Inflammatory macrophage treated with lipopolysaccharide for 4 hours (primary cell): ENCODE measurements at places on chromosomes 6 and 20.

DNA sequence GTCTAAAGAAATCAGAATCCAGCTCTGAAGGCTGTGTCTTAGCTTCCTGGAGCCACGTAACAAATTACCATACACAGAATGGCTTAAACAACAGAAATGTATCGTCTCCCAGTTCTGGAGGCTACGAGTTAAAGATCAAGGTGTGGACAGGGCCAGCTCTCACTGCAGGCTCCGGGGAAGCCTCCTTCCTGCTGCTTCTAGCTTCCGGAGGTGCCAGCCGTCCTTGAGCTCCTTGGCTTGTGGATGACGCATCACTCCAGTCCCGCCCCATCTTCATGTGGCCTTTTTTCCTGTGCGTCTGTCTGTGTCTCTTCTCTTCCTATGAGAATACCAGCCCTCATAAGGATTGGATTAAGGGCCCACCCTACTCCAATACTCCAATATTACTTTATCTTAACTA lies 319.1 kb upstream of the QKI start:
- no peak for DNase-seq

DNA sequence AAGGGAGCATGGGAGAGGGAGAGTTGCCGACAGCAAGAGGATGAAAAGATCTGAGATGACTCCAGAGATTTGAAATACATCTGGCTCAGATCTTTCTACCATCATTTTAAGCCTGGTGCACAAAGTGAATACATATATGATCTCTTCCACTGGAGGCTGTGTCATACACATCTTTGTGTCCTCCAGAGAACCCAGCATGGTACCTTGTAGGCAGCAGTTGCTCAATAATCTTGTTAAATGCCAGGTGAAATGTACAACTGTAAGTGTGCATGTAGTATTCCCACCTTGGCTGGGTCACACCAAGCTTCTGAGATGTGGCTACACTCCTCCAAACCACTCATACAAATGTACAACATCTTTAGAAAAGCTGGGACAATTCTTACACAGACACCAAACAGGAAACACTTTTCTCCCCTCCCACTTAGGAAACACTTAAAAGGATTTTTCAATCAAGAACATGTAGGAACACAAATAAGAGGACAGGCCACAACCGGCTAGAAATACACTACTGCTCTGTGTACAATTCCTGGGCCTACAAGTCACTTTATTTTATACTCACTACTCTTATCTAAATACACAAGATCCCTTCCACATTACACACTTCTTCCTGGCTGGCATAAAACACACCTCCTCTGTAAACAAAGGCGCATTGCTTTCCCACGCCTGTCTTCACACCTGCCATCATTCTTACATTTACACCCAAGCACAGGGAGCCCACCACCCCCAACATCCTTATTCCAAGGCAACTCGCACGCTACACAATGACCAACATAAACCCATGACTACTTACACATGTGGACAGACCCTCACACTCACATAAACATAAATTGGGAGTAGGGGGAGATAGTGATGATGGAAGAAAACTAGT lies 3.8 kb upstream of the IER3 start:
- DNase-seq: no peak

DNA sequence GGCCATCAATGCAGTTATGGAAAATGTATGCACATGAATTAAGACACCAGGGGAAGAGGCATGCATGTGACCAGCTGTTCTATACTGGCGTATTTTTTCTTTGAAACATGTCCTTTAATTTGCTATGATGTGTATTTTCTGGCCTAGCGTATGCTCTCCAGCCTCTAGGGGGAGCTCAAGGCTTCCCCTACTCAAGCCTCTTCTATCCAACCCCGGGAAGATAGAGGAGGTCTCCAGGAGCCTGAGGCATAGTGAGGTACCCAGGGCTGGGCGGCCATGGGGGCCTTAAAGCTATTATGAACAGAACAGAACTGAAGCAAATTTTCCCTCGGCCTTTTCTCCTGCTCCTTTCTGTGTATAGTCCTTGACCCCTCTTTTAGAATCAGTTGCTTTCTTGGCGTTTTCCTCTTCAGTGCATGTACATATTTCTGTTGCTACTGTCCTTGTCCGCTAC lies 528.9 kb downstream of the MAFB start:
- peak; percentile 77 for DNase-seq

- no peak for DNase-seq
Measured at GRCh38 chr6:40389254-40389653, 197.9 kb downstream of the LRFN2 start.
